ENCODE measurements at places on chromosomes 4 and X.

DNA sequence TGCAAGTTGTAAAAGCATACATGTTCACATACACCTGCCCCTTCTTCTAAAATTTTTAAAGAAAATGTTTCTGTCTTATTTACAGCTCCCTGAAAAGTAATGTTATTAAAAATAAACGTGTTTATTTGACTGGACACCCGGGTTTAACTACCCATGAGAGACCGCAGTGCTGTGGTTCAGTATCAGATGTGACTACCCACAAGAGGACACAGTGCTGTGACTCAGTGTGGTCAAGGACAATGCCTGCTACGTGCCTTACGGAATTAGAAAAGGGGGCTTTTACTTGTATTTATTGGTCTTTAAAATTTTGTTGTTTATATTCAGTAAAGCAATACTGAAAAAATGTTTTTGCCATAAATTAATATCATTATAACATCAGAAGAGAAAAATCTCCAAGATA lies 641.4 kb downstream of the TRIML1 start:
- DNase-seq = no peak

- DNase-seq = no peak
Observed at GRCh38 chrX:39532761-39533160, 565.0 kb downstream of the BCOR start.

DNA sequence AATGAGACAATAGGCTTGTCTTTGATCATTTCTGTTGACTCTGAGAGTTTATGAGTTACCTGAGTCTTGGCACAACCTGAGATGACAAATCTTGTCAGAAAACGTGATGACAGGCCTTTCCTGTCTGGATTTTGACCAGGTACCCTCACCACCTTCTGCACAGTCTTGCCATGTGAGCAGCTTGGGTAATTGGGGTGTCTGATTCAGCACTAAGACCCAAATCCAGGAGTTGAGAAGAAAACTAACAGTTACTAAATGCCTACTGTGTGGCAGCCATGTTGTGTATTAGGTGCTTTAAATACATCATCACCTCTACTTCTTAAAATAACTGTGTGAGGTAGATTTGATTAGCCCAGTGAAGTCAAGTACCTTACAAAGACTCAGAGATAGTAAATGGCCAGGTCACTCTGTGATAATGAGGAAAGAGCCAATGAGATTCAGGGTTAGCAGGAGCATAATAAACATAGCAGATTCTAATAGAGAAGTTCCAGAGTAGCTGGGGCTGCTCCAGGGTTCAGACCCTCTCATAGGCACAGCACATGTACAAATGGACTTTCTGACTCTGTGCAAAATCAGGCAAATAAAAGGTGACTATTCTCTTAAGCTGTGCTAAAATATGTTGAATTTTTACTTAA lies 2.8 kb downstream of the EREG start:
- DNase-seq = no peak

DNA sequence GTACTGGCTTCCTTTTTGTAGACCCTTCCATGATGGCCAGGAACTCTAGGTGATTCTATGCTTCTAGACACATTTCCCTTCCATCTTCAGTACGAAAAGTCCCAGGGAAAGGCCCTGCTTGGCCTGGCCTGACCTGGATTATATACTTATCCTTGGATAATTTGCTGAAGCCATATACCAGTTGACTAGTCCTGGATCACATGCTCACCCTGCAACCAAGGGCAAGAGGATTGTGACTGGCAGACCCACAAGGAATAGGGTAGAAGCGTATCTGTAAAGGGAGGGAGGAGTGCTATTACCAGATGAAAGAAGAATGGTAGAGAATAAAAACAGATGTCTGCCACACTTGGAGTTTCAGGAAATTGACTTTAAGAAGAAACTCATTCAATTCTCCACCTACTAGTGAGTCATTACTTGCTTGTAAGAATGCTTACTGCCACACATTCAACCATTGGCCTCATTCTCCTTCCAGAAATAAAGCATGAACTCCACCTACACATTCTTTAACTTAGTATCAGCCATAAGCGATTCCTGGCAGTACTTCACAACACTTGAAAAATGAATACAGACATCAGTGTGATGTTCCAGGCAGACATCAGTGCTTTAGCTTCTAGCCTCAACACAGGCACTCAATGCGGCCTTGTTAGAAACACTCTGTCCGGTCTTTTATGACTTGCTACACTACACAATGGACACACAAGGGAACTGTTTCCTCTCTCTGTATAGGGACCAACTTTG lies 141.8 kb downstream of the CBR4 start:
- no peak for DNase-seq

DNA sequence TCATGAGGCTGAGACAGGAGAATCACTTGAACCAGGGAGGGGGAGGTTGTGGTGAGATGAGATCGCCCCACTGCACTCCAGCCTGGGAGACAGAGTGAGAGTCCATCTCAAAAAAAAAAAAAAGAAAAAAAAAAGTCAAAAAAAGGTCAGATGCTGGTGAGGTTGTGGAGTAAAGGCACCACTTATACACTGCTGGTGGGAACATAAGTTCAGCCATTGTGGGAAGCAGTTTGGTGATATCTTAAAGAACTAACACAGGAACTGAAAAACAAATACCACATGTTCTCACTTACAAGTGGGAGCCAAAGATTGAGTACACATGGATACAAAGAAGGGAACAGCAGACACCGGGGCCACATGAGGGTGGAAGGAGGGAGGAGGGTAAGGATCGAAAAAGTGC lies 149.0 kb downstream of the PHF8 start:
- DNase-seq = no peak

GRCh38 chr4:102007959-102008425 lies 217.5 kb downstream of the BANK1 start:
- peak; percentile 36 for DNase-seq

- DNase-seq = no peak
Observed at GRCh38 chr4:113159942-113160545, 110.6 kb downstream of the ANK2 start.

DNA sequence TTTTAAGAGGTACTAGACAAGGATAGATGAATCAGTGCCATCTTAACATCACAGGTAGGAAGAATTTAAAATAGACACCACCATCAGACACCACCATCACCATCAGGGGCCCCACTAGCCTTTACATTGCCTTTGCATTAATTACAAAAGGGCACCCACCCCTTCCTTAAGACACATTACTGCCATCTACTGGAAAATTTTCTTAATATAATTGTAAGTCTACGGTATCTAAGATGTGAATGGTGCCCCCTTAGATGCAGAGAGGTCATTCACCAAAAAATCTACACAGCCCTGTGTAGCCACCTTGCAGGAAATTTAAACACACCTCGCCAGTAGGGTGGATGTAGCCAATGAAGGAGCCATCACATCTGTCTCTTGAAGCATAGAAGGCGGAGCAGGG lies 184.1 kb downstream of the MID1IP1 start:
- peak; percentile 29 for DNase-seq

DNA sequence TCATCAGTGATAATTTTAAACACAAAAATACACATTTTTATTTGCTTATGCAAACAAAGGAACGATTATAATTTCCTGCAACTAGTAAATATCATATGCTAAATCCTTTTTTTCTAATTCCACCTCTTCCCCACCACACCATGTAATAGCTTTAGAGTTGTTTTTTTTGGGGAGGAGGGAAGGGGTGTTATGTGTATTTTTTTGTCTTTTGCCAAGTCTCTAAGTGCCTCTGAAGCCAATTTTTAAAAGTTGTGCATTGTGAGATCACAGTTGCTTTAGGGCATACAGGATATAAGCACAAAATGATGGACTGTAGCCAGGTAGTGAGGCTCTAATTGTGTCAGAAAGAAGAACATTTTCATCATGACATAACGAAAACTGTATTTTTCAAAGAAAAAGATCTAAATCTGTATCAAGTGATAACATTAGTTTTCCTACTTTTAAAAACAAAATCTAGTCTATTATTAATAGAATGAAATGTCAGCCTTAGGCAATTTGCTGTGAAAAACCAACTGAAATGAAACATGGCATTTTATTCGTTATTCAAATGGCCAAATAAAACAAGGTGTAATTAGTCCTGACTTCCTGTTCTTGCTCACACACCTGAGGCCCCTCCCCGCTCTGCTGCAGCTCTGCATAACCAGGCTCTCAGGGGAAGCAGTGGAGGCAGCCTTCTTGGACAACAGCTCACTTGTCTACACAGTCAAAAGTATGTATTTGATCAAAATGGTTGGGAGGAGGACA lies 157.4 kb downstream of the PALLD start:
- no peak for DNase-seq

DNA sequence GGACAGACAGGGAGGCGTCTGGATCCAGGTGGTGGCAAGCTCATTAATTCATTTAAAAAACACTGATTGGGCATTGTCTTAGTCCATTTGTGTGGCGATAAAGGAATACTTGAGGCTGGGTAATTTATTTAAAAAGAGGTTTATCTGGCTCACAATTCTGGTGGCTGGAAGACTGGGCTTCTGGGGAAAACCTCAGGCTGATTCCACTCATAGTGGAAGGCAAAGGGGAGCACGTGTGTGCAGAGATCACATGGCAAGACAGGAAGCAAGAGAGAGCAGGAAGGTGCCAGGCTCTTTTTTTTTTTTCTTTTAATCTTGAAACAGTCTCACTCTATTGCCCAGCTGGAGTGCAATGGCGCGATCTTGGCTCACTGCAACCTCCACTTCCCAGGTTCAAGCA lies 100.2 kb upstream of the METTL14 start:
- DNase-seq = no peak

Measured in Jurkat, Clone E6-1 (cell line).